ENCODE measurements at places on chromosomes 12 and 14.
A peak's percentile ranks its signal among the peaks of the same experiment; 100 is the strongest.

GRCh38 chr12:20211981-20212421, 156.3 kb upstream of the PDE3A start:
- peak; percentile 62 for DNase-seq

- no peak for DNase-seq
Measured at GRCh38 chr12:167959-168600, 45.9 kb downstream of the SLC6A12 start.

DNA sequence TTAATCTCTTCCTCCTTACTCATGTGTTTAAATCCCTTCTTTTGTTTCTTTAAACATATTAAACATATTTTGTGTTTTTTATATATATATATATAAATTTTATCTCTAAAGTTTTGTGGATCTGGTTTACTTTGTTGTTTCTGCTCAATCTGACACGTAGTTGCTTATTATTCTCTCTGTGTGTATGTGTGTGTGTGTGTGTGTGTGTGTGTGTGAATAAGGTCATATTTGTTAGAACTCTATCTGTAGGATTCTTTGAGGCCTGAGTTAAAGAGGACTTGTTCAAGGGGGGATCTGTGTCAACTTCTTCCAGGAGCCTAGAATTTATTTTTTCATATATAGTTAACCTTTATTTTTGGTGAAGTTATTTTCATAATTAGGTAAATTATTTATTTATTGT, 2.7 kb downstream of the GPR65 start:
- no peak for DNase-seq

GRCh38 chr12:25286837-25287236, 36.1 kb upstream of the KRAS start:
- no peak for DNase-seq

DNA sequence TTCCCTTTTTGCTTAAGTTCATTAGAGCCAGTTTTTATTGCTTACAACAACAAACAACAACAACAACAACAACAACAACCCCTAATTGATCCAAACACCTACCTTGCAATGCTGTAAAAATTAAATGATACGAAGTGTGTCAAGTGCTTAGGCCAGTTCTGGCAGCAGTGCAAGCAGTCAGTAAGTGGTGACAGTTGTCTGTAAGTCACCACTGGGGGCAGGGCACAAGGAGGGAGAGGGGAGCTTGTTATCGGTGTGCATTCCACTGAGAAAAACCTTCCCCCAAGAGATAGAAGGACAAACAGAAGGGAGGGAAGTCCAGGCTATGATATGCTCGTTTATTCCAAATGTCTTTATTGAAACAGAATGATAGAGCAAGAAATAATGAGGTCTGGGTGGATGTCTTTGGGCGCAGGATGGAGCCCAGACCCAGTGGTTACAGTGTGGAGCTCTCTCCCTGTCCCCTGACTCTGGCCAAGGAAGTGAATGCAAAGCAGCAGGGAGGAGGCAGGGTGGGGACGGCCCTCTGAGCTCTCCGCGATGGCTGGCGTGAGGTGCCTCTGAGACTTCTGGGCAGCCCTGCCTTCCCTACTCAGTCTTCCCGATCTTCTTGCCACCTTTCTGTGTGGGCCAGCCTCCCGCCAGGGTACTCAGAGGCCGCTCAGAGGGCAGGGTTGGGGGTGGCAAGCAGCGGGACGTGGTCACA, 6.5 kb downstream of the SLC22A17 start:
- no peak for DNase-seq

DNA sequence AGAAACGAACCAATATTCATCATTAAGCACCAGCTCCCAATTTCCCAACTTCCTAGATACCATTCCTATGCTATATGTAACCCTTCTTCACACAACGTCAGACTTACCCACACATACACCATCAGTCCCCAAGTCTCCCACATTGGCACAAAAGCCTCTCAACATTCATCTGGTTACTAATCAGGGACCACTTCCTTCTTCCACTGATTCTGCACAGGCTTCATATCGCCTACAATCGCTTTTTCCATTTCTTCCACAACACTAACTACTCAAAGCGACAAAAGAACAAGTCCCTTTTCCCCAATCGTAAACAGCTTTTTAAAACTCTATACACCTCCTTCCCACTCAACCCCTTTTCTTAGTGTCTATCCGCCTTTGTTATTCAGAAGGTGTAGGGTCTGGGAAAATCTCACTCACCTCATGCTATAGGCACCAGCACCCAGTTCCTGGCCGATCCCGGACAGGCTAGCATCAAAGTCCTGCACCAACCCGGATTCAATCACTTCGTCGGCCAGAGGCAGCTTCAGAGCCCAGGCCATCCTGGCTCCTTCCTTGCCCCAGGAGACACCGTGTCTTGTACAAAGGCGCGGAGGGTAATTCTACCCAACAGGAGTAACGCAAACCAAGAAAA, 936 bp downstream of the TFCP2 start:
- DNase-seq: no peak

DNA sequence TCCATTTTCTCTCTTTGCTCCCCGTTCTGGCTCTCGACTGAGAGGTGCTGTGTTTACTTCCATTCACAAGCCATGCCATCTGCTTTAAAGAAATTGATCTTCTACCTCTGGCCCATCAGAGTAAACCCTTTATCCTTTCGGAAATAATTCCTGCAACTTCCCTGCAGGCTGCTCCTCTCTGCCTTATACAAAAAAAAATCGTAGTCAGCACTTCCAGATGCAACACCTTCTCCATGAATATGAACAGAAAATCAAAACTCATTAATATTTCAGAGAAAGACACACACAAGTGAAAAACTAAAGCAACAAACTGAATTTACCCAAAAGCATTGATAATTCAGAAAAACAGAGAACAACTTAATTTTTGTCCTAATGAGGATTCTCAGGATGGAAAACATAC, 127.6 kb upstream of the FSCB start:
- no peak for DNase-seq

GRCh38 chr12:73598626-73599025, 939.0 kb upstream of the ATXN7L3B start:
- no peak for DNase-seq

- no peak for DNase-seq
Measured at GRCh38 chr14:46940611-46941010, 289.0 kb upstream of the RPL10L start.

GRCh38 chr14:34334329-34334728, 127.7 kb downstream of the SPTSSA start:
- no peak for DNase-seq

DNA sequence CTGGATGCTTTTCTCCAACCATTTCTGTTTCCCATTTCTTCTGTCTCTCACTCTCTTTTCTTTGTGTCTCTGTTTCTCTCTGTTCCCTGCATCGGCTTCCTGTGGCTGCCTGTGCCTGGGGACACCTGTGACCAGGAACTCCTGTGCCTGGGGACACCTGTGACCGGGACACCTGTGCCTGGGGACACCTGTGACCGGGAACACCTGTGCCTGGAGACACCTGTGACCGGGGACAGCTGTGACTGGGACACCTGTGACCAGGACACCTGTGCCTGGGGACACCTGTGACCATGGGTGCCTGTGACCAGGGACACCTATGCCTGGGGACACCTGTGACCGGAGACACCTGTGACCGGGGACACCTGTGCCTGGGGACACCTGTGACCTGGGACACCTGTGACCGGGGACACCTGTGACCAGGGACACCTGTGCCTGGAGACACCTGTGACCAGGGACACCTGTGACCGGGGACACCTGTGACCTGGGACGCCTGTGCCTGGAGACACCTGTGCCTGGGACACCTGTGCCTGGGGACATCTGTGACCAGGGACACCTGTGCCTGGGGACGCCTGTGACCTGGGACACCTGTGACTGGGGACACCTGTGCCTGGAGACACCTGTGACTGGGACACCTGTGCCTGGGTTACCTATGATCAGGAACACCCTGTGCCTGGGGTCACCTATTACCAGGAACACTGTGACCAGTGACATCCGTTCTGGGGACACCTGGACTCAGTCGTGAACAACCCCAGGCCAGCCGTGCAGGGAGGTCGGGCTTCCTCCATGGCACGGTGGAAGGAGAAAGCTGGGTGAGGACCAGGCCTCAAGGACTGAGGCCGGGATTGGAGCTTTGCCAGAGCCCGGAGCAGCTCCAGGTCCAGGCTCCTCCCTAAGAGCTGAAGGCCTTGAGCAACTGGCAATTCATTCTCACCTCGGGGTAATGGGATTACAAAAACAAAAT, 23.4 kb upstream of the FBRSL1 start:
- no peak for DNase-seq

DNA sequence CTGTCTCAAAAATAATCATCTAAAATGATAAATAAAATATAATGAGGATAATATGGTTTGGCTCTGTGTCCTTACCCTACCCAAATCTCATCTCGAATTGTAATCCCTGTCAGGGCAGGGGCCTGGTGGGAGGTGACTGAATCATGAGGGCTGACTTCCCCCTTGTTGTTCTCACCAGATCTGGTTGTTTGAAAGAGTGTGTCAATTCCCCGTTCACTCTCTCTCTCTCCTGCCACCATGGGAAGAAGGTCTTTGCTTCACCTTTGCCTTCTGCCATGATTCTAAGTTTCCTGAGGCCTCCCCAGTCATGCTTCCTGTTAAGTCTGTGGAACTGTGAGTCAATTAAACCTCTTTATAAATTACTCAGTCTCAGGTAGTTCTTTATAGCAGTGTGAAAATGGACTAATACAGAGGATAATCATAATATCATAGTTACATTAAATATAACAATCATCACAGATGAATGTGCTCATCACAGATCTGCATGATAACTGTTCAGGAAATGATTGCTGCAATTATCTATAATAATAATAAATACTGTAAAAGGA, 12.6 kb downstream of the EFCAB11 start:
- no peak for DNase-seq

GRCh38 chr14:87883750-87884149, 109.2 kb downstream of the GALC start:
- peak; percentile 14 for DNase-seq

GRCh38 chr12:45681465-45681864, 48.0 kb upstream of the ARID2 start:
- DNase-seq: no peak

DNA sequence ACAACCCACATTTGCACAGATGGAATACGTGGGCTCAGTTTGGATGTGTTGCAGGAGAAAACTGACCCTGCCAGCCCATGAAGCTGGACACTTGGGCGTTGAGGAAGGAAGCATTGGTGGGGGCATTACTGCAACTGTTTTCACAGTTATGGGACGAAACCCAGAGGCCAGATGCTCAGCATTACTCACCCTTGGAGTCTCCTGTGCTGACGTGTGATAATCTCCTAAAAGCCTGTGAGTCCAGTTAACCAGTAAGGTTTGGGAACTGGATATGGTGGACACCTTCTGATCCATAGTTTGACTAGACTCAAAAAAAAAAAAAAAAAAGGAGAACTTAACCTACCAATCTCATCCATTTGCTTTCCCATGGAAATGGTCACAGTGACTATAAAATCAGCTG, 52.8 kb upstream of the EGLN3 start:
- no peak for DNase-seq
